ENCODE measurements at places on chromosomes 7 and 10.

GRCh38 chr7:72336382-72336631 is 75.8 kb downstream of the CALN1 start:
- DNase-seq: no peak

GRCh38 chr10:47262606-47263533 is 37.1 kb upstream of the GDF10 start:
- DNase-seq: no peak

GRCh38 chr10:4121502-4122380 is 336.7 kb upstream of the KLF6 start:
- peak; percentile 20 for DNase-seq

DNA sequence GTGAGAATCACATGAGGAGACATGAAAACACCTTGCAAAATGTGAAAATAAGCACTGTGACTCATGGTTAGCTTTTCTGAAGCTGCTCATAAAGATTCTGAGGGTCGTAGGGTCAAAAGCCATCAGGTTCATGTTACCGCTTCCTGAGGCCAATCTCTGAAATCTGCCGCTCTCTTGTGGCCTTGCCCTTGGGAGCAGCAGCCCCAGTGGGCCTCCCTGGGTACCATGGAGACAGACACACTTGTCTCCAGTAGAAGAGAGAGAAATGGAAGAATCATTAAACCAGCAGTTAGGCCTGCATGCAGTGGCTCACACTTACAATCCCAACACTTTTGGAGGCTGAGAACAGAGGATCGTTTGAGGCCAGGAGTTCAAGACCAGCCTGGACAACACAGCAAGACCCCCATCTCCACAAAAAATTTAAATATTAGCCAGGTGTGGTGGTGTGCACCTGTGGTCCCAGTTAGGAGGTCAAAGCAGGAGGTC is 42.8 kb downstream of the NIPSNAP2 start:
- DNase-seq: no peak

- DNase-seq: no peak
These were observed 7.2 kb downstream of the GCC1 start for GRCh38 chr7:127578036-127578684.

GRCh38 chr7:106236065-106236464 is 48.7 kb downstream of the NAMPT start:
- DNase-seq: no peak

DNA sequence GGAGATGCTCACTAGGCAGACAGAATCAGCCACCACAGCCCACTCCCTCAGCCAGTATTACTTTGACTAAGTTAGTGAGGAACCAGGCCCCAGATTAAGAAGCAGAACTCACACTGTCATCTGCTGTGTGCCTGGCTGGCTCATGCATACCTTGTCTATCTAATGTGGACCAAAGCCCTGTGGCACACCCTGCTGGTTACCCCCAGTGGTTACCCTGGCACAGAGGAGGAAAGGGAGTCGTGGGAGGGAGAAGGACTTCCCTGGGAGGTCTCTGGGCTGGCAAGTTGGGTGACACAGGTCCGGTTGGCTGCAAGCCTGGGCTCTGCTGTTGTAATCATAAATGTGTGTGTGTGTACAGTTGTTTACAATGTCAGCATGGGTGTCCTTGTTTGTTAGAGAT is 7.5 kb upstream of the SH2D4B start:
- peak; percentile 15 for DNase-seq

DNA sequence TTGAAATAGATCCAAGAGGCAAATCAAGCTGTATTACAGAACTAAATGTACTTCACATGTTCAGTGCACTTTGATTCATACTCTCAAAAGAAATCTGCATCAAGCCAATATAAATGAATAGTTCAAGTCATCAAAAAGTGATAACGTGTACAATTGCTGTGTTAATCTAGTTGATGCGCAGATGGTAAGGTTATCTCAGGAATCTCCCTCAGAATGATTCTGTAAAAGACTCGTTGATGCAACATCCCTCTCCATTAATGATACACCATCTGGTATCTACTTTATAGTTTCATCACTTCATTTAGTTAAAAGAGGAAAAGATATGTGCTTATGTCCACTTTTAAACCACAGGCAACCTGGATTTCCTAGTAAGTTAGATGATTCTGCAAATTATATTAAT is 200.6 kb downstream of the CHCHD3 start:
- no peak for DNase-seq

- DNase-seq: peak; percentile 31
These were observed 10.7 kb upstream of the HOXA13 start for GRCh38 chr7:27210441-27211083.

GRCh38 chr10:28569506-28570159 is 36.7 kb downstream of the WAC start:
- DNase-seq: no peak

DNA sequence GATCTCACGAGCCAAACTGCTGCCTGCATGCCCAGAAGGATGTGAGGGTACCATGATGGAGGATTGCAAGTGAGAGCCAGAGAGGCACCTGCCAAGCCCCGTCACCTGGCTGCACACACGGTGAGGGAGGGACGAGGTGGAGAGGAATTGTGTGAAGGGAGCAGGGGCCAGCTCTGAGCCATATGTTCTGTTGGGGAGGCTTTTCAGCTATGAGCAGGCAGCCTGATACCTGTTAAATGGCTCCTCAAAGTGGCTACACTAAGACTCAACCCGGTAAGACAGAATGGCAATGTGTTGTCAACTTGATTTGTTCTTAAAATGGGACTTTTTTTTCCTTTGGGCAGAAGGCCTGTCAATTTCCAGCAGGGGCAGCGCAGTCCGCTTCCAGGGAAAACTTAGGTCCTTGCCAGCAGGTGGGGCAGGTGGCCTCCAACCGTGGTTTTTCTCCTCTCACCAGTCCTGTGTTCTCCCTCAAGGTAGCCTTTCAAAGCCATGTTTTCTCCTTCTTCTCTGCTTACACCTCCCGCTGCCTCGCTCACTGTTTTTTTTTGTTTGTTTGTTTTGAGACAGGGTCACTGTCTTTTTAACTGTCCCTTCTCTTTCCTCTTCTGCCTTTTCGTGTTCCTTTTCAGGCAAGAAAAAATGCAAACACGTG is 57.7 kb upstream of the ZNRF2 start:
- no peak for DNase-seq

DNA sequence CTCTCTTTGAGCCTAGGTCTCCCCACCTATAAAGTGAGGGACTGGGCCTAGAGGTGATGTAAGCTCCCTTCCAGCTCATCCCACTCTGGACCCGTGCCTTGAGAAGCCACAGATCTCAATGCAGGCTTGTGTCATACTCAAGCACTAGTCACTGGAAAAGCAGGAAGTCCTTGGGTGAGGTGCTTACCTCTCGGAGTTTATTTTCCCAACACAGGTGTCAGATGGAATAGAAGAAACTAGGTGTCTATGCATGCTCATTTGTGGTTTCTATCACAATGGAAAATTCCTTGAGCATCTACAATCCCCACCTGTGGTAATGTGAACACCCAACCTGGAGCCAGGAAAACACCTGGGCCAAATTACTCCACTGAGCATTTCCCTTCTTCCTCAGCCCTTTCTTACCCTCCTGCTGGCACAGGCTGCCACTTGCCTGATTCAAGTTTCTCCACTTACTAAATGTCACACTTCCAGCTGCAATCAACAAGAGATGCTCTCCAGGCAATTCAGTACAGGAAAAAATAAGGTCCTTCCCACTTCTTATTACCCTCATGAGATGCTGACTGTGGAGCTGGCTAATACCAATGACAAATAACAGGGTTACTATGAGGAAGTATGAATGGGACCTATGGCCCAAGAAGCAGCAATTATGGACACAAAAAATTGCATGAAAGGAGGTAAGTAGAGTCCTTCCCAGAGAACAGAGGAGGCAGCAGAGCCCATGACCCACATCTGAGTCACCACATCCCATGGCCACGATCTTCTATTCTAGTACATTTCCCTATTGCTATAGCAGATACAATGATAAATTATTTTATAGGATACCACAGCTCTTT is 13.1 kb downstream of the LSM5 start:
- DNase-seq: no peak

- DNase-seq: no peak
These were observed 200.8 kb downstream of the ELMO1 start for GRCh38 chr7:37247861-37248260.

DNA sequence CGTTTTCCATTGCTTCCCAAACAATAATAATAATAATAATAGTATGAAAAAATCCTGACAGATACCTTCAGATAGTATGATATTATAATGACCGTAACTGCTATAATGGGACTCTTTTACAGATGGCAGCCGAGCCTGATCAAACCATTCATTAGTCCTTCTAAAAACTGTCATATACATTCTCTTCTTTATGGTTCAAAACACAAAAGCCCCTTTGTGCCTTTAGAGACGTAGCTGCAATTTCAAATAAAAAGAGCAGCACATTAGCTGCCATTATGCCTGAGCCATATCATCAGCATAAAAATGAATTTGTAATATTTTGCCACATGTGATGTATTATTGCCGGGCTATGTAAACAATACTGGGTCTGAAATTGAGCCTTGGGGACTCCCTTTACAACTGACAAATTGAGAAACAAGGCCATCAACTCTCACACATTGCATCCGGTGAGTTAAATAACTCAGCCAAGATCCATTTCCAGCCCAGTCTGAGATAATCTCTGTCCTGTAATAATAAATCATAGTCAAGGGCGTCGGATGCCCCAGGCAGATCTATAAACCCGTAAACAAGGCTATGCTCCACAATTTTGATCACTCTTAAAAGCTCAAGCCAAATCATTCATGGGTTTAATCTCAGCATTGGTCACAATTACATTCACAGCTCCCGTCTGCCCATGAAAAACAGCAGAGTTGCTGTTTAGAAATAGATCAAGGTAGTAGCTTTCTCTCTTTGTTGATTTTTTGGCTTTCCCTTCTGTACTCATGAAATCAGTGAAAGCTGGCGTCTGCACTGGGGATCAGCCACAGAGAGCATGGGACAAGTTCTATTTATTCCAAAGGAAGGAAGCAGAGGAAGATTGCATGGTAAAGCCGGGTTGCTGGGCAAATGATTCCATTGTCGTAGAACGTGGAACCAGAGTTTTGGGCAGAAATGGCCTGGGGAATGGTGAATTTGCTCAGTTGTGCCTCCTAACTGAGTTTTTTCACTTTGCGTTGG is 150.1 kb upstream of the BMPER start:
- no peak for DNase-seq

GRCh38 chr10:129808092-129808983 is 155.7 kb downstream of the EBF3 start:
- no peak for DNase-seq

GRCh38 chr7:130486114-130486953 is 5.6 kb upstream of the MEST start:
- peak; percentile 69 for DNase-seq

DNA sequence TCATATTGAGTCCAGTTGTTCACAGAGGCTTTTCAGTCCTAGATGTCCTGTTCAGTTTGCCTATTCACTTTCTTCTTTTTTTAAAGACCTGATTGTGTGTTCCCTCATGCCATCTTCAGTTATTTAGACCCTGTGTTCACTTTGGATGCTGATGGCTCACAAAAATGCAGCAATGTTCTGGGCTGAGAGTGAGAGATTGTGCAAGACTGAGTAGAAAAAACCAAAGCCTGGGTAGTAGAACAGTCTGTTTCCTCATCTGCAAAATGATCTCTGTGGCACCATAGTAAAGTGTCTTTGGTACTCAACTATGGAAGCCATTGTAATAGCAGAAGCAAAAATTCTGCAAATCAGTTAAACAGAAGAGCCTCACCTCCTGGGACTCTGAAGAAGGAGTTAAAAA is 43.2 kb downstream of the AKR1B1 start:
- no peak for DNase-seq

GRCh38 chr10:23686722-23687121 is 247.8 kb downstream of the OTUD1 start:
- no peak for DNase-seq

GRCh38 chr10:102612964-102613275 is 31.4 kb upstream of the TRIM8 start:
- no peak for DNase-seq

DNA sequence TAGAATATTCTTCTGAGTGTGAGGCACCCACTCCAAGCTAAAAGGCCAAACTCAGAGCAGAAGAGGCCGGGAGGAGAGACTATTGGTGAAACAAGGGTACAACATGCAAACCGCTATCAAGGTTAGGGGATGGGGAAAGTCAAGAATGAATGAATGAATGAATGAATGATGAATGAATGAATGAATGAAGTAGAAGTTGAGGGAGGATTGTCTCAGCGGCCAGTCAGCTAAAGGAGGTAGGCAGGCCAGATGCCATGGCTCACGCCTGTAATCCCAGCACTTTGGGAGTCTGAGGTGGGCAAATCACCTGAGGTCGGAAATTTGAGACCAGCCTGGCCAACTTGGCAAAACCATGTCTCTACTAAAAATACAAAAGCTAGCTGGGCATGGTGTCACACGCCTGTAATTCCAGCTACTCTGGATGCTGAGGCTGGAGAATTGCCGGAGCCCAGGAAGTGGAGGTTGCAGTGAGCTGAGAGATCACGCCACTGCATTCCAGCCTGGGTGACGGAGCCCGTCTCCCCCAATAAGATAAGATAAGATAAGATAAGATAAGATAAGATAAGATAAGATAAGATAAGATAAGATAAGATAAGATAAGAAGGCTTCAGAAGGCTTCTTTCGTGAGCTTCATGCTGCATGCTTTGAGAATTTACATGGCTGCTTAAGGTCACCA is 250.8 kb downstream of the CCDC3 start:
- no peak for DNase-seq

DNA sequence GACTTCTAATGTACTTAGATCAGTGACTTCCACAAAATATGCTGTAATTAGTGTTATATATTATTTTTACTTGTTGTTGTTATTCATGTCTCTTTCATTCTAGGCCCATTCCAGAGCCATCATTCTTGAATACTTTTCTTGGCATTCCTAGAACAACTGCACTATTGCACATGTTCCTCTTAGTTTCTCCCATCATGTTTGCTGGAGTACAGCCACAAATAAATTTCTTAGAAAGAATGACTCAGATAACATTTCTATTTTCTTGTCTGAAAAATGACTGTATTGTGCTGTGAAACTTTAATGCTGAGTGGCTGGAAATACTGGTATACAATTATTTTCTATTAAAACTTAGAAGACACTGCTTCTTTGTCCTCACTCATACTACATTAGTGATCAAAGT is 651.0 kb upstream of the STEAP1 start:
- DNase-seq: no peak

- no peak for DNase-seq
These were observed 24.0 kb downstream of the PKD1L1 start for GRCh38 chr7:47924266-47924665.

DNA sequence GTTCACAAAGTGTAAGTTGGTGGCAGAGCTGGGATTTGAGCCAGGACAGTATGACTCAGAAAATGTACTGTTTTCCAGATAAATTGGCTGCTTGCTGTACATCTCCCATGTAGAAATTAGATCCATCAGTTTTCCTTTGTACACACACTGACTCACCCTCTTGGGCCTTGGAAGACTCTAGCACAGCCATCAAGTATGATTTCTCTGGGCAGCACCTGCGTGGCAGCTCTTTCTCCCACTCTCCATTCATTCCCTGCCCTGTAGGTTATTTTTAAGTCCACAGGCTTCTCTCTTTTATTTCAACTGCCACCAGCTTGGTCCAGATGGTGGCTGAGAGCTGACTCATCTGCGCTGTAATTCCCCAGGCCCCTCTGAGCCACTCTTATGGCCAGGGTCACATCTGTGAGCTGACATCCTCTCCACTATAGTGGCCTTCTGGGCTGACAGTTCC is 28.3 kb upstream of the SDK1 start:
- DNase-seq: no peak

Measured in OCI-LY7 (cell line).